ENCODE measurements at places on chromosomes 5 and 9. TPM values are rescaled to one million over a fixed set of nuclear protein-coding genes. Genes with fewer than 3 reads are reported as not detected.

DNA sequence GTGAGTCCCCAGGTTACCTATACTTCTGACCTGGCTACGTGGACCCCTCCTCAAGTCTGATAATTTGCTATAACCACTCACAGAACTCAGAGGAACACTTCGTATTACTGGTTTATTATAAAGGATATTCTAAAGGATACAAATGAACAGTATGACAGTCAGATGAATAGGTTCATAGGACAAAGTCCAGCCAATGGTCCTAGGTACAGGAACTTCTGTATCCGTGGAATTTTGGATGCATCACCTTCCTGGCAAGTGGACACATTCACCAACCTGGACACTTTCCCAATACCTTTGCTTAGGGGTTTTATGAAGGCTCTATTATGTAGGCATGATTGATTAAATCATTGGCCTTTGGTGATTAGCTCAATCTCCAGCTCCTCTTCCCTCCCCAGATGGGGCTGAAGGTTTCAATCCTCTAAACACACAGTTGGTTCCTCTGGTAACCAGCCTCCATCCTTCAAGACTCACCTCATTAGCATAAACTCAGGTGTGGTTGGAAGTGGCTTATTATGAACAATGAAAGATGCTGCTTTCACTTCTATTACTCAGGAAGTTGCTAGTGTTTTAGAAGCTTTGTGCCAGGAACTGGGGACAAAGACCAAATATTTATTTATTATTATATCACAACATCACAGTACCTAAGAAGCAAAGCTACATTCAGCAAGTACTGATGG, 149.6 kb upstream of the ELL2 start:
- no peak for DNase-seq

DNA sequence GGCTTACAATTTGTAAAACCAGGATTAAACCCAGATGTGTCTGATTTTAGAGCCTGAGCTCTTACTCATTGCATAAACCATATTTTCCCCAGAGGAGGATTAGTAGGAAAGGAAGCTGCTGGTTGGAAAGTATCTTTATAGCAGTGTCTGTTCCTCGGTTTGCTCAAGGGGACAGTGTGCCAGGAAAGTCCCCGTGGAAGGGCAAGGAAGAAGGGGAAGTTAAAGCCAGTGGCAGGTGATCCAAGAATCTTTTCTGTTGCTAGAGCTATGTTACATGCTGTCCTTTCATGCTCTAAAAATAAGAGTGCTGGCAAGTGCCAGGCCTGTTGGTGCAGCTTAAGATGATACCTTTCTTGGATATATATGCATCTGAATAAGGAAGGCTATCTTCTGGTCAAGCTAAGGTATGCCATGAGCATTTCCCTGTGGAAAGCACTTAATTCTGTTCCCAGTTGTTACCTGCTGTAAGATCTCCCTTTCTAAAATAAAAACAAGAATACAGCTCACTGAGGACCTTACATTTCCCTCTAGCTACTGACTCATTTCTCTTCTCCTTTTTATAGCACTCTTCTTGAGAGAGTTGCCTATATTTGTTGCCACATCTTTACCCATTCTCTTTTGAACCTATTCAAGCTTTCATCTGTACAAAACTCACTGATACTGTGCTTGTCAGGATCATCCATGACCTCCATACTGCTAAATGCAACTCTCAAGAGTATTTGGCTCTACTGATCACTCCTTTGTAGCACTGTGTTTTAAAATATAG, 8.0 kb downstream of the PDCD1LG2 start:
- DNase-seq: no peak

GRCh38 chr5:58330781-58331180, 129.1 kb downstream of the PLK2 start:
- no peak for DNase-seq

- DNase-seq: no peak
These were observed 14.3 kb downstream of the CEL start for GRCh38 chr9:133075925-133076630.

GRCh38 chr5:135942202-135942771, 12.5 kb downstream of the LECT2 start:
- no peak for DNase-seq

- no peak for DNase-seq
These were observed 28.5 kb downstream of the ZNF366 start for GRCh38 chr5:72478684-72479083.

DNA sequence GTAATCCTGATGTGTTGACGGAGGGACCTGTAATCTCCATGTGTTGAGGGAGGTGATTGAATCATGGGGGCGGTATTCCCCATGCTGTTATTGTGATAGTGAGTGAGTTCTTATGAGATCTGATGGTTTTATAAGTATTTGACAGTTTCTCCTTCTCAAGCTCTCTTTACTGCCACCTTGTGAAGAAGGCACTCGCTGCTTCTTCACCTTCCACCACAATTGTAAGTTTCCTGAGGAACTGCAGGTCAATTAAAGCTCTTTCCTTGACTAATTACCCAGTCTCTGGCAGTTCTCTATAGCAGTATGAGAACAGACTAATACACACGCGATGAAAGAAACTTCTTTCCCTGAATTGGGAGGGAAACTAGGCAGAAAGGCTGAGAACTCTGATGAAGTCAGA, 141.1 kb upstream of the RAD23B start:
- DNase-seq: no peak

DNA sequence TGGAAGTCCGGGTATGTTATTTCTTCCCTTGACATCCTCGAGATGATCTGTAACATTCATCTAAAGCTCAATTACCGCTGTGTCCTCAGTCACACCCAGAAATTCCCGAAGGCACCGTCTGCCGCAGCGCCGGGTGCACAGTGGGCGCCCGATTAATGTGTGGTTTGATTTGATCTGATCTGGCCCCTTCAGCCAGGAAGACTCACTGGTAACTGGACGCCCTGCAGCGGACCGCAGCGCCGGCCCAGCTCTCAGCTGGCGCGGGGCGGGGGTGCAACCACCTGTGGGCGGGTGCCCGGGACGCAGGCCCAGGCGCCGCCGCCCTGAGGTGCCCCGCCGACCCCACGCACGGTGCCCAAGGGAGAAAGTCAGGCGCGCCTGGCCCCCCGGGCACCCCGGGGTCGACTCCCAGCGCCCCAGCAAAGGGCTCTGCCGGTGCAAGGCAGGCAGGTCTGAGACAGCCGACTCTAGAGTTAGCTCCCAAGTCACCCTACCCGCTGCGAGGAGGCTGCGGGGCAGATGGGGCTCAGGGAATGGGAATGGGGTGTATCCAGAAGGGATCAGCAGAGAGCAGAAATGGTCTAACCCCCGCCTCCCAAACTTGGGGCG, 1.7 kb downstream of the EPB41L4B start:
- DNase-seq: no peak

DNA sequence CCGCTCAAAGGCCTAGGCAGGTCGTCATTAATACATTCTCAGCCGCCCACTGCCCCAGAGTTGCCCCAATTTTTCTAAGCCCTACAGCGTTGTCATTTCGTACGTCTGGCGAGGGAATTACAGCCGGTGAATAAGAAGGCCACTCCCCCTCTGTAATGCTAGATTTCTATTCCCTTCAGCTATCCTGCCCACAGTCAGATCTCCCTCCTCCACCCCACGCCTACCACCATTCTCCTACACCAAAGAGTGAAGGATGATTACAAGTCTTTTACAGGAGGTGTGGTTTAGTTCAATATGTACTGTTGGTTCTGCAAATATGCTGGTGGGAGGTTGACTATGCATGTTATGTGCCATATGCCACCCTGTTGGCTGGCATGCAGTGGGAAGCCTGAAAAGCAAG, 83.7 kb upstream of the SMIM15 start:
- no peak for DNase-seq

- no peak for DNase-seq
These were observed 482 bp upstream of the TDRD7 start for GRCh38 chr9:97411440-97411788.

DNA sequence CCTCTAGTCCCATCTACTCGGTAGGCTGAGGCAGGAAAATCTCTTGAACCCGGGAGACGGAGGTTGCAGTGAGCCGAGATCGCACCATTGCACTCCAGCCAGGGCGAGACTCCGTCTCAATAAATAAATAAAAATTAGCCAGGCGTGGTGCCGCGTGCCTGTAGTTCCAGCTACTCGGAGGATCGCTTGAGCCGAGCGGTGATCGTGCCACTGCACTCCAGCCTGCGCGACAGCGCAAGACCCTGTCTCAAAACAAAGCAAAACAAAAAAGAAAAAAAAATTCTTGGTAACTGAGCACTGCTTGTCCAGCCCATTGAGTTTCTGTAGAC, 710 bp upstream of the WDR55 start:
- DNase-seq: no peak

DNA sequence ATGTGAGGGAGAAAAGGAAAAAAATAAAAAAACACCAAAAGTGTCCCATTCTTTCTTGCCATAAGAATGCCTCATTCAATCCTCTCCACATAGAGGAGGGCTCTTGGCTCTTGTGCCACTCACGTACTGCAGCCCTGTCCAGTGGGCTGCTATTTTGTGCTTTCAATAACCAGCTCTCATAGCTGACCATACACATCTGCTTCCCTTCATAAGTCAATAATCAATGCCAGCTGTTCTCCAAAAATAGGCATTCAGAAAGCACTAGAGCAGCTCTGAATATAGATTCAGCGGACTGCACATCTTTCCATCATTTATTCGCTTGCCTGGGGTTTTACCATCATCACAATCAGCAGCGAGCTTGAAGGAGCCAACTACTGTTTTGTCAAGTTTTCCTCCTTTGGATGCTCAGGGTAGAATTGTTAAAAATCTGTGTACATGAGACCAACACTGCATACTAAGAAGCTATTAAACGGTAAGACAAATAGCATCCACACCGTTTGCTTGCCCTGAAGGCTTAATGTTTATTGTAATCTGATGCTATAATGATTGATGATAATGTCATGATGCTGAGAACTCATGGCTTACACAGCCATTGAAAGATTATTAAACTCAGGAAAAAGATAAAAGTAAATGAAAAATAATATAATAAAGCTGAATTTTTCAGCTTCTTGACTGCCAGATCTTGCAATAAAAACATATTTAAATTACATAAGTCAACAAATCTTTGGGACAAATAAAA, 80.0 kb downstream of the OXCT1 start:
- DNase-seq: no peak

- no peak for DNase-seq
These were observed 40.4 kb upstream of the SYNPO start for GRCh38 chr5:150599917-150600511.

DNA sequence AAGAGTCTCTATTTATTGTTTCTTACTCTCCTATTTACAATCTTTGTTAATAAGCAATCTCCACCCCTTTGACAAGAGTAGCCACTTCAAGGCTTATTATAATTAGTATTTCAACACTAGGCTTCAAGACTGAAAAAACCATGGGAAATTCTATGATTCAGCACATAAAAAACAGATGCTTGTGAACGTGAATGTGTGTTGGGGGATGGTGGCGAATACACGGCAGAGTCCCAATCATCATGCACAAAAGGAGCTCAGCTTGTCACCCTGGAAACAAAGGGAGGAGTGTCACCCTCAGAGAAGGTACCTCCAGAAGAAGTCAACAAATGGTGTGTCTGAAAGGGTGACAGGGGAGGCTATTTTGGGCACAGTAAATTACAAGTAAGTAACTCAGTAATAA, 157.2 kb upstream of the RETREG1 start:
- no peak for DNase-seq

- no peak for DNase-seq
These were observed 33.6 kb upstream of the NFIB start for GRCh38 chr9:14347406-14348122.

DNA sequence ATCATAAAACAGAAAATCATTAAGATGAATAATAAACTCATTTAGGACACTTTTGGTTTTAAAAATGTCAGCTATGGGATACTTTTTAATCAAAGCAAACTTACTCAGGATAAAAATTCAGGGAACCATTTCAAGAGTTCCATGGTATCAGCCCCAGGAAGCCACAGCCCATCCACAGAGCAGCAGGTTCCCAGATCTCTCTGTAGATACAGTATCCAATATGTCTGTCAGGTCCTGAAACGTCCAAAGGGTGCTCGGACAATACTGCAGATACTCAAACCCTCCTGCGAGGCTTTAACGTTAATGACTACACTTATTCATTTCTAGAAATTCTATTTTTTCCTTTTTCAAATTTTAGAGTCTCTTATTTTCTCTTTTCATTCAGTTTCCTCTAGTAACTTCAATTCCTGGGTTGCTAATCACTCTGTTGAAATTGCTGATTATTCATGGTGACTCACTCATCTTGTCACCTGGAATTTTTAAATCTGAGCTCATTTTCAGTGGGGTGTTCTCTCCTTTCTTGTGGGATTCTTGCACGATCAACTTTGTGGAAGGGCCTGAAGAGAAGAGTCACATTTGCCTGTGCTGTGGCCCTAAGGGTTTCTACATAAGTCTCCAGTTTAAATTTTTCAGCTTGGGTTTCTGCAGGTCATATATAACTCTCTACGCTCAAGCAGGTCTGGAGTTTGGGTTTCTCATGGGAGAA, 435.8 kb downstream of the CTNND2 start:
- DNase-seq: no peak

- no peak for DNase-seq
These were observed 197.3 kb downstream of the CNTLN start for GRCh38 chr9:17332115-17332514.

- DNase-seq: no peak
These were observed 140.2 kb upstream of the TRIM32 start for GRCh38 chr9:116546711-116547581.

GRCh38 chr9:126664900-126665643, 51.3 kb downstream of the LMX1B start:
- no peak for DNase-seq

DNA sequence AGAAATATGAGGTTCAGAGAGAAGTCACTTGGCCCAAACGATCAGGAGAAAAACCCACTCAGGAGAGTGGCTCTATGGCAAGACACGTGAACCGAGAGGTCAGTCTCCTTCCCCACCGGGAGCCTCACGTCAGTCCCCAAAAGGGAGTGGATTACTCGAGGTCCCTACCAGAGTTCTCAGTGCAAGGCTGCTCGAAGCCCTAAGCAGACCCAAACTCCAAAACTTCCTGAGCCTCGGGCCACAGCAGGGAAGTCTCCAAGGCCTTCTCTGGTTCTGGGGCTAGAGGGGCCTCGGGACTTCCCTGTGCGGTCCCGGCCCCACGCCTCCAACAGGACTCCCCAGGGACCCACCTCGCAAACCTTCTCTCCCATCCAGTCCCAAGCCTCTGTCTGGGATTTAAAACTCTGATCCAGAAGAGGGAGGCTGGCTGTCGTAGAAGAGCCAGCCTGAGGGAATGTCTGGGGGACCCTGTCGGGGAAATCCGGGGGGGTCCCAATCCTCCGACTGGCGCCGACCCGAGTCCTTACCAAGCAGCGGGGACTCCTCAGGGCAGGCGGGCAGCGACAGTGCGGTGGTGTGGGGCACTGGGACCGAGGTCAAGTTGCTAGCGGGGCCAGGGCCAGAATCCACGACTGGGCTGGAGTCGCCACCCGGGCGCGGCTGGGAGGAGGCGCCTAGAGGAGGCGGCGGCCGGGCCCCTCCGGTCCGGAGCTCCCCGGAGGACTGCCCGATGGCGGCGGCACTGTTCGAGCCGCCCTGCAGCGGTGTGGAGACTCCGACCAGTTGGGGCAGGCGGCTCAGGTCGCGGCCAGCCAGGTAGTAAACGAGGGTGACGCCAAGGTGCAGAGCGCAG, 679 bp downstream of the B4GALT1 start:
- DNase-seq: no peak

The PCDHA1 gene
- polyA plus RNA-seq: not detected

The IL4 gene
- 0.38 TPM for polyA plus RNA-seq

The PCDHB11 gene
- polyA plus RNA-seq: 6.3 TPM

The SLC36A3 gene
- polyA plus RNA-seq: not detected

The MED10 gene
- polyA plus RNA-seq: 38.6 TPM

The PCDHB8 gene
- polyA plus RNA-seq: 3.7 TPM

The TMEM141 gene
- polyA plus RNA-seq: 53.5 TPM

The CTXN3 gene
- polyA plus RNA-seq: not detected

The PCDHB12 gene
- polyA plus RNA-seq: 4.6 TPM

The CER1 gene
- polyA plus RNA-seq: 0.50 TPM

The CD14 gene
- polyA plus RNA-seq: 11.5 TPM

The SETD9 gene
- polyA plus RNA-seq: 17.5 TPM

The CCNO gene
- 6.2 TPM for polyA plus RNA-seq

All from renal cortex interstitium (tissue), 15 donors.